ENCODE measurements at places on chromosomes 13 and 19. TPM values are rescaled to one million over a fixed set of nuclear protein-coding genes. Genes with fewer than 3 reads are reported as not detected.

- DNase-seq, result no peak
- no peaks in the 10 kb centered on the region for H3K36me3 ChIP-seq
- no peak overlapping the region for H3K27ac ChIP-seq
- no peaks in the 10 kb centered on the region for H3K4me1 ChIP-seq
These were observed 203.0 kb downstream of the ITGBL1 start for GRCh38 chr13:101655435-101655834.

GRCh38 chr13:51758691-51759090, 45.3 kb downstream of the DHRS12 start:
- no peak overlapping the region for H3K4me3 ChIP-seq
- no peaks in the 10 kb centered on the region for H3K4me1 ChIP-seq
- DNase-seq, result no peak
- no peak overlapping the region for H3K27ac ChIP-seq

DNA sequence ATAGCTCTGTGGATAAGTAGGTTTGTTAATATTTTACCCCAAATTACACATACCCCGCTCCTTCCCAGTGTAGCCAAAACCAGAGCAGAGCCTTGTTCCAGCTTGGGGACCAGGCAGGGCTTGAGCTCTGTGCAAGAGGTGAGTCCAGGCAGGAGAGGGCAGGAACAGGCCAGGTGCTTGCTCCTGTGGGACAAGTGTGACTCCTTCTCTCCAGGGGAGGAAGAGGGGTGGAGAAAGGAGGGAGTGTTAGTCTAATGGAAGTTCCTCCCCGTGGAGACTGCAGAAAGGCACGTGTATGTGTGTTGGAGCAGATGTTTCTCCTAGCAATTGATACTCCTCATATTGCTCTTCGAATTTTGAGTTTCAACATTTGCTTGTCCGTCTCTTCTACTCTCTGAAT, 201.0 kb downstream of the FGF9 start:
- DNase-seq, result no peak
- H3K4me3 ChIP-seq, result no peak overlapping the region
- H3K36me3 ChIP-seq, result no peaks in the 10 kb centered on the region
- H3K4me1 ChIP-seq, result no peaks in the 10 kb centered on the region
- H3K27ac ChIP-seq, result no peak overlapping the region
- no peaks in the 10 kb centered on the region for H3K27me3 ChIP-seq

DNA sequence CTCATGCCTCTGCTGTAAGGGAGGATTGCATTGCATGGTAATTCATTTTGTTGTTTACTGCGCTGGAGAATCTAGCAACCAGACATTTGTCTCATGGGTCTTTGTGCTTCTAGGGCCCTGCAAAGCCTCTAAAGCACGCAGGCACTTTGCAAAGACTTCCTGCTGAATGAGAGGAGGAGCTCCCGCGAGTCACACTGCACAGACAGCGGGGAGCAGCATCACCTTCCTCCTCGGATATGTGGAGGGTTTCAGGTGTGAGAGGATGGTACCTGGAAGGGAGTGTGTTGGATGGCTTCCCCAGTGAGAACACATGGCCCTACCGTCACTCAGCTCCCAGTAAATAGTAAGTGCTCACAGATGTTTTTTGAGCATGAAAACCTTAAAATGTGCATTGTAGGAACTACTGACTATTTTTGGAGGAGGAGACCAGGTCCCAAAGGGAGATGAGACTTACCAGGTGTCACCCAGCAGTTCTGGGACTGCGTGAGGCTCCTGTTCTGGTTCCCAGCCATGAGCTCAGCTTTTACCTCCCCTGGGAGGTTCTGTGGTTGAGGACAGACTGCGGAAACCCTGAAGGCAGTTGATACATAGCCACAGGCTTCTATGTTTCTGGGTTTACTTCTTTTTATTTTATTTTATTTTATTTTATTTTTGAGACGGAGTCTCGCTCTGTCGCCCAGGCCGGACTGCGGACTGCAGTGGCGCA, 278.0 kb downstream of the FGF9 start:
- no peak for DNase-seq
- H3K4me3 ChIP-seq, result no peak overlapping the region
- H3K36me3 ChIP-seq, result no peaks in the 10 kb centered on the region
- H3K4me1 ChIP-seq, result no peaks in the 10 kb centered on the region
- no peak overlapping the region for H3K27ac ChIP-seq
- H3K27me3 ChIP-seq, result no peaks in the 10 kb centered on the region

GRCh38 chr13:29844441-29844840, 6.0 kb downstream of the UBL3 start:
- peaks cover 16% of the 10 kb centered on the region for H3K4me1 ChIP-seq
- no peaks in the 10 kb centered on the region for H3K27me3 ChIP-seq
- no peaks in the 10 kb centered on the region for H3K36me3 ChIP-seq

GRCh38 chr13:112510987-112511685, 76.8 kb downstream of the TUBGCP3 start:
- H3K4me3 ChIP-seq, result no peak overlapping the region
- peaks cover 82% of the 10 kb centered on the region for H3K36me3 ChIP-seq
- no peaks in the 10 kb centered on the region for H3K4me1 ChIP-seq

DNA sequence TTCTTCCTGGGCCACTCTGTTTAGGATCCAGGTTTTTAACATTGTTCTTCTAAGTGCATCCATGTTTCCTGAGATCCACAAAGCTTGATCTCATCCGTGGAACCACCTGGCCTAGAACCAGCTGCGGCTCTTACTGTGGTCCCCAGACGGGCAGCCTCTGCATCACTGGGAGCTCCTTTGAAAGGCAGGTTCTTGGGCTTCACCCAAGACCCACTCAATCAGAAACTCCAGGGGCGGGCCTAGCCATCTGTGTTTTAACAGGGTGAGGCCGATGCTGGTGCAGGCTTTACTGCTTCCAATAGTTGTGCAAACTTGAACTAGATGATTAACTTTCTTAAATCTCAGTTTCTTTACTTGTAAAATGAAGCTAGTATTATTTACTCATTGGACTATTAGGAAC, 605.7 kb downstream of the FGF9 start:
- H3K4me1 ChIP-seq, result no peaks in the 10 kb centered on the region
- no peak for DNase-seq
- H3K4me3 ChIP-seq, result no peak overlapping the region
- no peaks in the 10 kb centered on the region for H3K36me3 ChIP-seq
- H3K27ac ChIP-seq, result no peak overlapping the region
- H3K27me3 ChIP-seq, result no peaks in the 10 kb centered on the region

DNA sequence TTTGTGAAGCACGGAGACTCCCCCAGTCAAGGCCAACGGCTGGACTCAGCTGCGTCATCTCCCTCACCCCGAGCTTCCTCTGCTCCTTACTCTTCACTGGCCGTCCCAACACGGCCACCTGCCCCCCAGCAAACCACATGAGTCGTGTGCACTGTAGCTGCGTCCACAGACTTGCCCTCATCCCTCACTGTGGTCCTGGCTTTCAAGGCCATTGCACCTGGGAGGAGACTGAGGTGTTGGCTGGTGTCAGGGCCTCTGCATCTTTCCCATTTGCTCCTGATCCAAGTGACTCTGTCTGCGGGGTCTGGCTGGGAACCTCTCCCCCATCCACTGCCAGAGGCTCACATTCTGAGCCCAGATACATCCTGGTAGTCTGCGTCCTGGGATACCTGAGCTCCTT, 11.5 kb downstream of the PLPP2 start:
- no peaks in the 10 kb centered on the region for H3K36me3 ChIP-seq
- DNase-seq, result no peak
- no peak overlapping the region for H3K4me3 ChIP-seq
- H3K4me1 ChIP-seq, result no peaks in the 10 kb centered on the region
- H3K27me3 ChIP-seq, result peaks cover 7% of the 10 kb centered on the region
- no peak overlapping the region for H3K27ac ChIP-seq

GRCh38 chr19:57245959-57246358, 5.5 kb downstream of the ZNF805 start:
- no peak for DNase-seq
- no peak overlapping the region for H3K27ac ChIP-seq
- no peaks in the 10 kb centered on the region for H3K27me3 ChIP-seq

GRCh38 chr19:10773969-10774368, 56.1 kb downstream of the DNM2 start:
- H3K27me3 ChIP-seq, result no peaks in the 10 kb centered on the region
- H3K27ac ChIP-seq, result no peak overlapping the region
- no peak for DNase-seq
- H3K4me3 ChIP-seq, result no peak overlapping the region
- peaks cover 79% of the 10 kb centered on the region for H3K36me3 ChIP-seq

DNA sequence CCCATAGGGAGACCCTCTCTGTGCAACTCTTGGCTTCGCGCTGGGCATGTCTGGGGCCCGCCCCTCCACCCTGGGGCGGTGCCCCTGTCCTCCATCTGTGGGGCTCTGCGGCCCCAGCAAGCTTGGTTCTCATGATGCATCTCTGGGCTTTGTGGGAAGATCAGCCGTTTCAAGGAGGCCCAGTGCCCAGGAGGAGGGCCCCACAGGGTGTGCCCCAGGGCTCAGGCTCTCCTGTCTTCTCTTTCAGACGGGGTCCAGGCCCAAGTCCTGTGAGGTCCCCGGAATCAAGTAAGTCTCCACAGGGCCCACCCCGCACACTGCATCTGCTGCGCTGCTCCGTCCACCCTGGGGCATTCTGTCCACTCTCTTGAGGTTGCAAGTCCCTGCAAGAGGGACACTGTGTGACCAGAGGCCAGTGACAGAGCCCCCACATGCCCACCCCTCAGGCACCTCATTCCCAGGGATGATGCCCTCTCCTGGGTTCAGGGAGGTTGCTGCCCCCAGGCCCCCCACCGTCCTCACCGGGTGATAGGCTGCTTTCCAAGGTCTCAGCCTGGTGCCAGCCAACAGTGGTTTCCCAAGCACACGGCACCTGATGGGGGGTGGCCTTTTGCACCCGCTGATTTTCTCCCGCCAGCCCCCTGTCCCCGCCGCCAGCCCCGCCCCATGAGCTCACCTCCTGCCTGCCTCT, 31.7 kb downstream of the COMP start:
- H3K27ac ChIP-seq, result no peak overlapping the region
- no peaks in the 10 kb centered on the region for H3K27me3 ChIP-seq
- no peak for DNase-seq
- peaks cover 18% of the 10 kb centered on the region for H3K36me3 ChIP-seq
- H3K4me1 ChIP-seq, result no peaks in the 10 kb centered on the region

DNA sequence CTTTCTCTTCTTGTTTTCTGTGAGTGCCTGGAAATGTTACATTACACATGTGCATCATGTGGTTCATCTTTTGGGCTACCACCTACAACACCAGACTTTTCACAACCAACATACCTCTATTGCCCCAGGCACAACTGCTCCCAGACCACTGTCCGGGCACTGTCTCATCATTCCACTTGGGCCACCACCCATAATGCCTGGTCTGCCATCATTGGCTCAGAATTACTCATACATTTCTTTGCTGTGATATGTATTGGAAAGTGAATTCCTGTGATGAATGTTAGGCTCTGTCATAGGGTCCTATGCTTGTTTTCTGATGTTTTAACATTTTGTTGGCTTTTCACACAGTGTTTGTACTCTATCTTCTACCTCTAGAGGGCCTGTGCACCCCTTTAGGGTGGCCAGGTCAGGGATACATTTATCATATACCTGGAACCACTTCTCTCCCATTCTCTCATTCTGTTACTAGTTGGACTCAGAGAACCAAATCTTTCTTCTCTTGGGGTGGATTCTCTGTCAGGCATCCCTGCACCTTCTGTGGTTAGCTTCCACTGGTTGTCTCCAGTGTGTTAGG, 172.8 kb downstream of the NHLRC3 start:
- no peak overlapping the region for H3K4me3 ChIP-seq
- no peak for DNase-seq
- H3K4me1 ChIP-seq, result no peaks in the 10 kb centered on the region
- no peak overlapping the region for H3K27ac ChIP-seq
- H3K36me3 ChIP-seq, result no peaks in the 10 kb centered on the region

- H3K27me3 ChIP-seq, result no peaks in the 10 kb centered on the region
- peaks cover 50% of the 10 kb centered on the region for H3K36me3 ChIP-seq
- no peak overlapping the region for H3K27ac ChIP-seq
- no peak for DNase-seq
These were observed 3.4 kb downstream of the ZNF576 start for GRCh38 chr19:43599635-43600295.

DNA sequence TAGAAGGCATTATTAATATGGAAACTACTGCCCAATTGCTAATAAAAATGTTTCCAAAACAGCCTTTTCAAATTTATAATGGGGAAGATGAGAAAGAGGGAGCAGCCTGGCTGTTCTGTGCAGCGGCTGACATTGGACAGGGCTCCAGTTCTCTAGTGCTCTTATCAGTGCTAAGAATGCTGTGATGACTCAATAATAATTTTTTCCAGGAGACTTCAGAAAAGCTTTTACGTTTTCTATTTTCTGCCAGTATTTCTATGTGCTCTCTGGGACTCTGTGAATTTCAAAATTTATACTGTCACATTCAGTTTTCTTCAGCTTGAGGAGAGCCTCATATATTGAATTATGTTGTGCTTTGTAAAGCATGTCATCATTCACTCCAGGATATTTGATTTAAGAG, 209.6 kb downstream of the VWA8 start:
- no peaks in the 10 kb centered on the region for H3K4me1 ChIP-seq
- DNase-seq, result no peak
- H3K27ac ChIP-seq, result no peak overlapping the region
- H3K36me3 ChIP-seq, result no peaks in the 10 kb centered on the region
- H3K27me3 ChIP-seq, result no peaks in the 10 kb centered on the region

DNA sequence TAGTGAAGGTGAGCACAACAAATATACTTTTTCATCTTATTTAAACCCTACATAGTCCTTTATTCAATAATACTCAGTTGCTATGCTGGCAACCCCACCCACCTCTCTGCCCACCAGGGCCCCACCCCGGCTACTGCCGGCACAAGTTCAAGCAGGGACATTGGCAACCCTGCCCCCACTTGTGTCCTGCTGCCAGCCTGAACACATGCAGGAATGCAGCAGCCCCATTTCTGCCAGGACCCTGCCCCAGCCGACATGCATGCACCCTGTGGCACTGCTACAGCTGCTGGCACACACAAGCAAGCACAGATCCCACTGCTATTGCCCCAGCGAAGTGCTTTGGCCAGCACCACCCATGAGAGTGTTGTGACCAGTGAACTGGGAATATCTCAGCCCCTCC, 289.8 kb downstream of the COG6 start:
- no peak overlapping the region for H3K27ac ChIP-seq
- no peaks in the 10 kb centered on the region for H3K4me1 ChIP-seq
- no peaks in the 10 kb centered on the region for H3K27me3 ChIP-seq
- no peak overlapping the region for H3K4me3 ChIP-seq
- no peaks in the 10 kb centered on the region for H3K36me3 ChIP-seq

The DCT gene
- not detected for polyA plus RNA-seq

The CEACAM19 gene
- not detected for polyA plus RNA-seq

The TEX26 gene
- not detected for polyA plus RNA-seq

The ZNF628 gene
- polyA plus RNA-seq, result 3.1 TPM

The RAVER1 gene
- polyA plus RNA-seq, result 20.7 TPM

The IL11 gene
- polyA plus RNA-seq, result not detected

The USHBP1 gene
- polyA plus RNA-seq, result not detected

The ZNF382 gene
- 0.63 TPM for polyA plus RNA-seq

All from CD14-positive monocyte (primary cell).